ENCODE measurements at places on chromosomes 2 and 18.

DNA sequence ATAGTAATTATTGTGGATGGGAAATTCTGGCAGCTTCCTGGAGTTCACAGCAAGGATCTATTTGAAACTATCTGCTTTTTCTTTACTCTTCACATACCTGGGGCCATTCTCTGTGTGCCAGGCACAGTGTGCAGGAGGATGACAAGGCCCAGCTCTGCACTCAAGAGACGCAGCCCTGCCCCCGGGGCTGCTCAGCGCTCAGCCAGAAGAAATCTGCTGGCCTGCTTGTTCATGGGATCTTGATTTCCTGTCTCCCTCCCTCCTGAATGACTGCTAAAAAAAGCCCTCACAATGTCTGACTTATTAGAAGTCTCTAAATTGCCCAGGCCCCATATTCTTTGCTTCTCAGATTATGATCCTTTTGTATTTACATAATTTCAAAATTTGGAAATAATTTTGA is 210.9 kb downstream of the DCDC2C start:
- DNase-seq: no peak

GRCh38 chr2:47486841-47487497 is 84.0 kb downstream of the MSH2 start:
- no peak for DNase-seq

DNA sequence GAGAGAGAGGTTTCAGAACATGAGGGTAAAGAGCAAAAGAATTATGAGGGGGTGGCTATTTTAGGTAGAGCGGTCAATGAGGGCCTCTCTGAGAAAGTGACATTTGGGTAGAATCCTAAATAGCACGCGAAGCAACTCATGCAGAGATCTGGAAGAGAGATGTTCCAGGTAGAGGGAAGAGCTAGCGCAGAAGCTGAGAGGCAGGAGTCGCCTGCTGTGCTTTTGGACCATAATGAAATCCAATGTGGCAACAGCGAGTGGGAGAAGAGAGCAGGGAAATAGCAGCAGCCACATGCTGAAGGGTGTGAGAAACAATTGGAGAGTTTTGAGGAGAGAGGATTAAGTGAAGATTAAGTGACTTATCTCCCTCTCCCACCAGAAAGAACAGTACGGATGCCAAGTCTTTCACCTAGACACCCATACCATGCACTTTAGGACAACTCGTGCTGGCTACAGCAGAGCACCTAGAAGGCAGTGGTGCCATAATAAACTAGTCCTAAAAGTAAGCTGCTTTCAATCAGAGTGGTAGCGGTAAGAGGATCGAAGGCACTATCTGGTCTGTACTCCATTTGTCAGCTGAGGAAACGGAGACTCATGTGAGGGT is 129.7 kb downstream of the LRP2 start:
- DNase-seq: no peak

DNA sequence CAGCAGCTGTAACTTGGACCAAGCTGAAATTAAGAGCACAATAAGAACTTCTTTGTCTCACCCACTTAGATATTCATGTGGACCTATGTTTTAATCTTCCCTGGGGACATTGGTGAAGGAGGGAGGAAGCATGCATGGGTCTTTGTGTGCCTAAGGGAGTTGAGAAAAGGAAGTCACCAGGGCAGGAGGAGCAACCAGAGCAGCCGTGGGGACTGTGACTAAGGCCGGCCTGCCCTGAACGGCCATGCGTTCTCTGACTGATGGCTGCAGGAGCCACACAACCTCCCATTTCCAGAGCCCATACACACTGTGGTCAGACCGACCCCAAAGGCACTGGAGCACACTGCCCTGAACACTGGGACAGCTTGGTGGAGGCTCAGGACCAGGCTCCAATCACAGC is 43.7 kb upstream of the SLC35G4 start:
- no peak for DNase-seq

DNA sequence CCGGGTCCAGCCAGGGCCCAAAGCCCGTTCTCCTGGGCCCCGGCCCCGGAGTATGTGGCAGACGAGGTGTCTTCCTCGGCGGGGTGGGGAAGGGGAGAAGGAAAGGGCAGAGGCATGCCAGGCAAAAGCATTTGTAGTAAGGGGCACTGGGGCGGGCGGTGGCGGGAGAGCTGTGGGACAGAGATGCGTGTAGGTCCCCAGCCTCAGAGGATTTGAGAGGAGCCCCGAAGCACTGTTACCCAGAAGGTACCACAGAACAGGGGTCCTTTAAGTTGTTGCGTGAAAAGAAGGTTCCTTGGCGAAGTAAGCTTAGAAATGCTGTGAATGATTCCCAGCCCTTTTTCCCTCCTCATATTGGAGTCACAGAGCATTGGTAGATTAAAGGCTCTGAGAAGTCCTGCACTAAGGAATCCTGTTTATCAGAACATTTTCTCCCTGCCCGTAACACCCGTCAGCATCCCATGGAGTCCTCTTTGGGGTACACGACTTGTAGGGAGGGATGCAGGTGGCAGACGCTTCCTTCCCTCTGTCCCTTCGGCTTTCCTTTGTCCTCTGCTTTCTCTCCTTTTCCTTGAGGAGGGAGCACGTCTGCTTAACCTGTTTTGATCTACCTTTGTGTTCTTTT is 12.5 kb downstream of the GAREM2 start:
- DNase-seq: no peak

GRCh38 chr2:198700319-198700718 is 757.4 kb downstream of the SATB2 start:
- DNase-seq: no peak

DNA sequence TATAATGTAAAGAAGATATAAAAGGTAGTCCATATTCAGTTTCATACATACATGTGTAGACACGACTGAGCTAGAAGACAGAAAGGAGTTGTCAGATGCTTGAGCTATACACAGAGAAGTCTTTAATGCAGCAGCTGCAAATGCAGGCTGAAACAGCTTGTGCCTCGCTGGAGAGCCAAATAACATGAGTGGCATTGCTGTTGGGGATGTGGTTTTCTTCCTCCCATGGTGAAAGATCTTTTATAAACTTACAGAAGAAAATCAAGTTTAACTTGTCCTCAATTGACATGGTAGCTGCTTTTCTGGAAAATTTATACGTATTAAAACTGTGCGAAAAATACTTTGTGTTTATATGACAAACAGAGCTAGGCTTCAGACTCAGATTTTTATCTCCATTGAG is 16.4 kb upstream of the IL1R1 start:
- no peak for DNase-seq

DNA sequence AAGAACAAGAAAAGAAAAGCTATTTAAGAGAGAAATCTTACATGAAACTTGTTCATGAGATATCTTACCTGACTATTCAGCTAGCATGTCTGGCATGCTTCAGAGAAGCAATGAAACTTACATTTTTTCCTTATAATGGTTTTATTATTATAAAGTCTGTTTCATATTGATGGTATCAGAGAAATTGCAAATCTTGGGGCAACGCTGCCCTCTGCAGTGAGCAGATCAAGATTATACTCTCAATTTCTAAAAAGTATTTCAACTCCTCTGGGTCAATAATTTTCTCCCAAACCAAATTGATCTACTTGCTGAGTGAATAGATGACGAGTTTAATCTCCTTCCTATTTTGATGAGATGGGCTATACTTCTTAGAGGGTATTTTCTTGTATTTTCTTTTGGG is 235.6 kb downstream of the NUP35 start:
- DNase-seq: no peak

DNA sequence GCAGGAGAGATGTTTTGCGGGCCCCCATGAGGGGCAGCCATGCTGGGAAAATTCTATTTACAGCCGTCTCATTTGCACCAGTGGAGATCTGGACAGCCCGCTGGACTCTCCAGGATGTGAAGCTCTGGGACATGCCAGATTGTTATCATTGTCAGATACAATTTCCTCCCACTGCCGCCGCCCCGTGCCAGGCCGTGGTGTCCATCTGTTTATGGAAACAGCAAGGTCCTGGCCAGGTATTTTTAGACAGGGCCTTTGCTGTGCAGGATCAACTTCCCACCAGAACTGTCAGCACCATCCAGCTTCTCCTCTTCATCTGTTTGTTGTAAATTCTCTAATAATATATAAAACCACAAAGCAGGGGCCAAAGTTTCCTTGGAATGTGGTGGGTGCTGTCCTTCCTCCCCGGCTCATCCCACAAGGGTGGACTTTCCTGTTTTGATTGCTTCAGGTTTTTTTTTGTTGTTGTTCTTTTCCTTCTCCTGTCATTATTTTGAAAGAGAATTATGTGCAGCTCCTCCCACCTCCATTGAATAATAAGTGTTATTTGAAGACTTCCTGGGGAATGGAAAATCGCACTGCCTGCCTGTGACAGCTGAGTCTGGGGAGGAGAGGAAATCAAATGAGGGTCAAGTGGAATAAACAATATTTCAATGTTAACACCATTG is 398.1 kb downstream of the TNS1 start:
- DNase-seq: no peak

DNA sequence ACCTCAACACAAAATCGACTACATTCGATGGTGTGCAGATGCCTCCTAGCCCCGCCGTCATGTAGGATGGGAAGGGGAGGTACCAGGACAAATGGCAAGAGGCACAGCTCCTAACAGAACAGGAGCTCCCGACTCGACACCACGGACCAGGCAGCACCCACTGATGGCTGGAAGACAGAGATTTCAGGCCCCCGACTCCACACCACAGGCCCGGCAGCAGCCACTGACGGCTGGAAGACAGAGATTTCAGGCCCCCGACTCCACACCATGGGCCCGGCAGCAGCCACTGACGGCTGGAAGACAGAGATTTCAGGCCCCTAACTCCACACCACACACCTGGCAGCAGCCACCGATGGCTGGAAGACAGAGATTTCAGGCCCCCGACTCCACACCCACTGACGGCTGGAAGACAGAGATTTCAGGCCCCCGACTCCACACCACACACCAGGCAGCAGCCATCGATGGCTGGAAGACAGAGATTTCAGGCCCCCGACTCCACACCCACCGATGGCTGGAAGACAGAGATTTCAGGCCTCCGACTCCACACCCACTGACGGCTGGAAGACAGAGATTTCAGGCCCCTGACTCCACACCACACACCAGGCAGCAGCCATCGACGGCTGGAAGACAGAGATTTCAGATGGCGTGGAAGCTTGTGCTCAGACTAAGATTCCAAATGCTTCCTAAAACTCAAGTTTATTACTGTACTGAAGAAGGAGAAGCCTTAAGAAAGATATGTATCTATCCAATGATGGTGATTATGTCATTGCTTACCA is 135.5 kb downstream of the EIPR1 start:
- DNase-seq: no peak

DNA sequence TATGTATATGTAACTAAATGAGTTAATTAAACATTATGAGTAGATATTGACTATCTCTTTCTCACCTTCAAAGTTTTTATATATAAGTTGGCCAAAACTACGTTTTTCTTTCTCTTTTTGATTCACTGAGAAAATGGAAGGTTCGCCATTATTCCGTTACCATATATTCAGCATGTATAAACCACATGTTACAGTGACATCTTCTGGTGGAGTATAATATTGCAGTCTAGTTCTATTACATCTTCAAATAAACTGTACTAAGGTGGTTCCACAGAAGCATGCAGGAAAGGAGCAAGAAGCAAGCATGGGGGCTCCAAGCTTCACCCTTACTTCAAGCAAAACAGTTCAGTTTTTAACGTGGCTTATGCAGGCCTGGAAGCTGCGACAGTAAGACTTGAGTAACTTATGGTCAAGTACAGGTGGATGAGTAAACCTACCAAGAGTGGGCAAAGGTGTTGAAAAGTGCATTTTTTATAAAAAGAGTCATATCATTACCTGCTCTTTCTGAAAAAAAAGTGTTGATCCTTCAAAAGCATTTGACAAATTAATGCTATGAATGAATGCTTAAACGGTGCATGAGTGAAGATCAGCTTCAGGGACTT is 129.8 kb upstream of the RAB6C start:
- no peak for DNase-seq

DNA sequence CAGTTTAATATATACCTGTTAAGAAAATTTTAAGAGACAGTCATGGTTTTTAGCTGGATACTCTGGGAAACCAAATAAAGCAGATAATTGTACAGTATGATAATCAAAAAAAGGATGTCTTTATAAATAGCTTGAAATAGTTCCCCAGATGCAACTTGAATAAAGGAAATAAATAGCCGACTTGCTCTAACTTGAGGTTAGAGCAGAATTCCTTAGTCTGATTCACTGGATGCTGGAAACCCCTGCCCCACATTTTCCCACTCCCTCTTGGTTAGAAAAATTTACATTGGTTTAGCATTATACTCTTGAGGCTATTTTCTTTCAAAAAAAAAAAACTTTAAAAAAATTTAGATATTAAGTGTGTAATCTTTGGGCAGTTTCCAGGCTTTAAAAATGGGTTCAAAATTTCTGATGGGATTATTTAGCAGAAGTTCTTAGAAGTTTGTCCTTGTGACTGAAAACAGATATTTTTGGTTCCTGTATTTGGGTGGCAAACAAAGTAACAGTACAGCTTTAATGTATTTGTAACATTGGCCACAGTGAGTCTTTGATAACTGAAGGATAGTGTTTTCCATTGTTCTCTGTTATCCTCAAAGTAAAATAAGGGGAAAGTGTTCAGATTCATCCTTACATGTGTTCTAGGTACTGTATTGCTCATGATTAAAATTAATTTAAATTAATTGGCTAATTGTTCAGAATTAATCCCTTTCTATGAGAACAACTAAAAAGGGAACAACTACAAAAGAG is 39.6 kb downstream of the ITGAV start:
- no peak for DNase-seq

- no peak for DNase-seq
Observed at GRCh38 chr2:172457536-172457935, 30.1 kb downstream of the ITGA6 start.

DNA sequence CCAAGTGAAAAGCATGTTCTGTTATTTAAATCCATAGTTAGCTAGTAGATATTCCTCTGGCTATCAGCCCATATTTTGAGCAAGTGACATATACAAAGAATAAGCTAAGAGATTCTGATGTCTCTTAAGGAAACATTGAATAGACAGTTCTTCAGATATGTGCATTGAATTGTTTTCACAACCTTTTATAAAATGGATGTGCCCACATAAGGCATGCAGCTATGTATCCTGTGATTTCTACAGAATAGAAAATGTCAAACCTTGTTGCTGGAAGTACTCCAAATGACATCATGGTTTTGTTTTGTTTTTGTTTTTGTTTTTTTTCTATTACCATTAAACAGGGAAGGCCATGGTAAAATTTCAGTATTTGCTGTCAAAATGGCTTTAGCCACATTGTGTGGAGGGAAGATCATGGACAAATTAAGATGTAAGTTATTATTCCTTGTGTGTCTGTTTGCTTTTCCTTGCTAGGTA is 95.8 kb downstream of the DTNA start:
- no peak for DNase-seq

DNA sequence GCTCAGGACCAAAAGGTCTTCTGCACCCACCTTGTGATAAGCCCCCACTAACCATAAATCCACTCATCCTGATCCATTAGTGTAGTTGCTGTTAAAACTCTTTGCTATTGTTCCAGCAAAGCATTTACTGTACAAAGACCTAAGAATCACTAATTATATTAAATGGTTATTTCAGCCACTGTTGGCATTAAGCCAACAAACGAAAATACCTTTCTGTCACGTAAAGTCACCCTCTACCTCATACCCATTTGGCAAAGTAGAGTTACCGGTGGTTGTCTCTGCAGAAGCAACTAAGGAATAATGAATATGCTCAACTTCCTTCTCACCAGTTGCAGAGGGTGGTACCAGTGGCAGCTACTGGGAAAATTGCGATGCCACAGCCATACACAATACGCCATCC is 224.5 kb downstream of the SP3 start:
- no peak for DNase-seq

Measured in stimulated activated CD8-positive, alpha-beta memory T cell treated with anti-CD3 and anti-CD28 coated beads, Interleukin-4, amount 100 ng/mL, for 1 hour (primary cell).